ENCODE measurements at places on chromosomes 3 and 15.
A peak's percentile ranks its signal among the peaks of the same experiment; 100 is the strongest.

GRCh38 chr15:28246605-28247004 is 75.4 kb downstream of the HERC2 start:
- DNase-seq = no peak

GRCh38 chr3:46674031-46674845 is 19.2 kb downstream of the ALS2CL start:
- DNase-seq = no peak

DNA sequence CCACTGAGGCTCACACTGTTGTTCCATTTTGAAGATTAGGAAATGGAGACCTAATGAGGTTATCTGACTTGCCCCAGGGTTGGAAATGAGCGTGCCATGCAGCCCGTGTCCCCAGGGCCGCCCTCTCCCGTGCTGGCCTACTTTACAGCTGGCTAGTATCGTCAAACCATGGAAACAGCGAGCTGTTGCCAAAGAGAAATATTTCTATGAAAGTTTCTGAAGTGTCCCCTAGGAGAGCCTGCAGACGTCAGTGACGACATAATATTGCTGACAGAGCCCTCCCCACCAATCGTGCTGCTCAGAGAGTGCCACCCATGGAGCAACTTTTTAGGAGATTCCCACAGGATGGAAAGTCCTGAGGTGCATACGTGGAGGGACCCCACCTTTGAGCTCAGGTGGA is 11.2 kb upstream of the FAM174B start:
- no peak for DNase-seq

GRCh38 chr3:177330779-177331178 is 133.5 kb upstream of the TBL1XR1 start:
- no peak for DNase-seq

DNA sequence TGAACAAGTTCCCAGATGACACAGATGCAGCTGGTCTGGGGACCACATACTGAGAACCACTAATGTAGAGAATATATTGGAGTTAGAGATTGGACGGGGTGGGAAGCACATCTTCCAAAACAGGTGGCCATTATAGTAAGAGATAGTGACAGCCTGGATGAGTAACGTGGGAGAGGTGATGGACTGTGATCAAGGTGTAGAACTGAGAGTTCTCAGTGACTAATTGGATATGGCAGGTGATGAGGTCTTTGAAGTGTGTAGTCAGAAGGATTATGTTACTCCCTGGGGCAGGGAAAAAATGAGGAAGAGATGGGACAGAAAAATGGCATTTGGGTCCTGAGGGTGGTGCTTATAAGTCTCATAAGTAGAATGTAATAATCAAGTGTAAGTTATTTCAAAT is 66.6 kb downstream of the KCNMB2 start:
- no peak for DNase-seq

DNA sequence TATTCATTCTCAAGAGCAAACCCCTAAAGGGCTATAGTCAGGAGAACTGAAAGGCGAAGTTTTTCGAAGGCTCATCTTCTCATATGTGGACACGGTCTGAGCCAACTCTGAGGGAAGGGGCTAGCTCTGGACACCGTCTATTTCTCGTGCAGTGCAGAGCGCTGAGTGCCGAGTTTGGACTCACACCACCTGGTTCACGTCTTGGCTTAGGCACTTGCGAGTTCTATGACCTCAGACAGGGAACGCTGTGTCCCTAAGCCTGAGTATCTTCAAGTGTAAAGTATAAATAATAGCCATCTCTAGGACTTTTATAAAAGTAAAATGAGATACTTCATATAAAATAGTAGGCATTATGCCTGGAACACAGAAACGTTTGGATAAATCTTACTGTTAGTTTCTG is 223.7 kb downstream of the FMN1 start:
- DNase-seq = no peak

DNA sequence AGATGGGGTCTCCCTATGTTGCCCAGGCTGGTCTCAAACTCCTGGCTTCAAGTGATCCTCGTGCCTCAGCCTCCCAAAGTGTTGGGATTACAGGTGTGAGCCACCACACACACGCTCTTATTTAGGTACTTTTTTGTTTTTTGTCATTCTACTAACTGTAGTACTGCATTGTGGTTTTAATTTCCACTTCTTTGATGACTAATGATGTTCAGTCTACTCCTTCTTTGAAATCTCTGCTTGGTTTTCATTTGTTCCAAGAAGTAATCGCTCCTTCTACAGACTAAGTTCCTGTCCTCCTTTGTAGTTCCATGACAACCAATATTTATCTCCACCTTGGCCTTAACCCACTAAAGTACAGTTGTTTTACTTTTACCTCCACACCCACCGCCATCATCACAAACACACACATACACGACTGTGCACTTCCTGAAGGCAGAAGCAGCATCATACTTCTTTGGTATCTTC is 529 bp upstream of the DLEC1 start:
- peak; percentile 66 for DNase-seq

GRCh38 chr3:4492208-4493013 is 737 bp upstream of the ITPR1 start:
- DNase-seq = peak; percentile 36

DNA sequence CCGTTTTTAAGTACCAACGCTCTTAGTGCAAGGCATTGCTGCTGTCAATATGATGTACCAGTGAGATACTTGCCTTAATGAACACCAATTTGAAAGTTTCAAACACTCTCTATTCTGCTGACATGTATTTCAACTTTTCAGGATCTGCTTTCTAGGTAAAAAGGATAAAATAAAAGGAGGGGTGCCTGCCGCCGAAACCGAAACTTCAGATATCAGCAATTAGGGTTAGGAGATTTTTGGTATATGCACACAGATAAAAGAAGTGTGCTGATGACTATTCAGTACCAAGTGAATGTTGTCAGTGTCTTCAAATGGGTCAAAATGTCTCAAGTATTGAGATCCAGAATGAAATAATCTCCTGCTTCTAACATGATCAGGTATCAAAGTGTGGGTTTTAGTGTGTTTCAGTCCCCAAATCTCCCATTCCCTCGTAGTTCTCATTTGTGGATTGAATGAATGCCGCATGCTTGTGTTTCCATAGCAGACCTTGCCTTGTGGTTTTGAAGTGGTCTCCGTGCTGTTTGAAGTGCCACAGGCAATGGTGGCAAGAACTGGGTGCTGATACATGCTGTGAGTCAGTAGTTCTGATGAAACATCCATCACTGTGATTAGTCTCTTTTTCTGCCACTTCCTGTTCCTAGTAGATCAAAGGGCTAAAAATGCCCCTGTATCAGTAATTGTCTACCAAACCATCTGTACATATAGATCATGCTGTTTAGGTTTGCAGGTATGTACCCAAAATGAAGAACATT is 22.5 kb downstream of the CHST14 start:
- DNase-seq = no peak

Data from naive thymus-derived CD4-positive, alpha-beta T cell (primary cell).